ENCODE measurements at places on chromosomes 6 and 20. TPM values are rescaled to one million over a fixed set of nuclear protein-coding genes. Genes with fewer than 3 reads are reported as not detected.
A peak's percentile ranks its signal among the peaks of the same experiment; 100 is the strongest.

The TAGAP gene
- 8.1 TPM for total RNA-seq

The C6orf141 gene
- 70.0 TPM for total RNA-seq

The SCUBE3 gene
- 0.37 TPM for total RNA-seq

The COL12A1 gene
- total RNA-seq = 46.8 TPM

The KIAA0408 gene
- 6.8 TPM for total RNA-seq

The PI16 gene
- 16.2 TPM for total RNA-seq

The CTAGE9 gene
- total RNA-seq = 0.09 TPM

The PLN gene
- 152 TPM for total RNA-seq

The LINC00237 gene
- total RNA-seq = not detected

The HAO1 gene
- total RNA-seq = 2.7 TPM

The MYLIP gene
- 53.2 TPM for total RNA-seq

The ESR1 gene
- total RNA-seq = 1.9 TPM

The NDRG3 gene
- 27.7 TPM for total RNA-seq

The ZKSCAN3 gene
- total RNA-seq = 8.6 TPM

The LTB gene
- 4.9 TPM for total RNA-seq

The CCN2 gene
- total RNA-seq = 315 TPM

The SLC4A11 gene
- 4.8 TPM for total RNA-seq

DNA sequence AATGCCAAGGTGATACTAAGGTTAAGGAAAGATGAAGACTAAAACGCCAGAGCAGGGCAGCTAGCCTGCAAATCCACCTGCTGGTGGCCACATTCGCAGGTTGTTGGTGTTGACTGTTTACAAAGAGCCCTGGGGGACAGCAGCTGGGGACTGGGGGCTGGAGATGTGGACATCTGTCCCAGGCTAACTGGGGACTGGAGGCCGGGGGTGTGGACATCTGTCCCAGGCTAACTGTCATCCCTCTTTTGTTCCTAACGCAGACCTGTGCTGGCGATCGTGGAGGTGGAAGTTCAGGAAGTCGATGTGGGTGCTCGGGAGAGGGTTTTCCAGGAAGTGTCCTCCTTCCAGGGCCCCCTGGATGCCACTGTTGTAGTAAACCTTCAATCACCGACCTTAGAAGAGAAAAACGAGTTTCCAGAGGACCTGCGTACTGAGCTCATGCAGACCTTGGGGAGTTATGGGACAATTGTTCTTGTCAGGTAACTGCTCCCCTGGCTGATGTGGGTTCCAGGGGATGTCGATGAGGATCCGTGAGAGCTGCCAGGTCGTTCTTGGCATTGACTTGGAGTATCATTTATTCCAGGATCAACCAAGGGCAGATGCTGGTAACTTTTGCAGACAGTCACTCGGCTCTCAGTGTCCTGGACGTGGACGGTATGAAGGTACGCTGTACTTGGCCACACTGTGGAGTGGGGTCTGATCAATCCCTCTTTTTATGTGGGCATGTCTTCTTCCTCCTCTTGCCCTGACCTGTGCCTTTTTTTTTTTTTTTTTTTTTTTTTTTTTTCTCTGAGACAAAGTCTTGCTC is 87.0 kb downstream of the SERAC1 start:
- no peak for DNase-seq

DNA sequence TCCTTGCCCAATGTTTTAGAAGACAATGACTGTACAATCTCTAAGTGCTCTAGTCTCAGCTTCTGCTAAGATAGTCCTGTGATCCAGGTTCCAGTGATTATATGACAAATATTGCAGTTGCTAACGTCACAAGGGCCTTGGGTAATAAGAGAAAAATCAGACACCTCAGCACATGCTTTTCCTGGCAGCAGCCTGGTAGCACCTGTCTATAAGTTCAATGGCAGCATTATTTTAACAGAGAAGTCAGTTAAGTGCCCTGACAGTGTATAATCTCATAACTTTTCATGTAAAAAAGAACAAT is 121.3 kb upstream of the BCLAF1 start:
- no peak for DNase-seq

- no peak for DNase-seq
Measured at GRCh38 chr6:158687506-158687905, 37.7 kb downstream of the SYTL3 start.

GRCh38 chr6:114009192-114009591 is 38.2 kb upstream of the HDAC2 start:
- no peak for DNase-seq

- DNase-seq = no peak
Measured at GRCh38 chr6:80940976-80941375, 811.5 kb downstream of the TENT5A start.

- DNase-seq = no peak
Measured at GRCh38 chr6:81561731-81562130, 190.8 kb downstream of the TENT5A start.

- DNase-seq = no peak
Measured at GRCh38 chr6:106287215-106287614, 38.3 kb downstream of the ATG5 start.

DNA sequence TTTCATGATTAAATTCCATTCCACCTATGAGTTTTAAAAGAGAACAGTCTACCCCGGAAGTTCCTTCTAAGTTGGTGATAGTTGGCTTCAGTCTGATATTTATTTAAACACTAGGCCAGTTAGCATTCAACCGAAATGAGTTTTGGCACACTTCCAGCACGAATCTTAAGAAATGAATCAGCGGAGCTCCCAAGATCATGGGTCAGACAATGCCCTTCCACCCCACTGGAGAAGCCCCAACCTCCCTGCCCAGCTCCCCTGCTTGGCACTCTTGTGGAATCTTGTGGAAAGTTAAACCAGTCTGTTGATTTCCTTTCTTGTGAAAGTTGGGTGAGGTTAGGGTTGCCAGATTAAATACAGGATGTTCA is 64.3 kb downstream of the MKKS start:
- peak; percentile 89 for DNase-seq

GRCh38 chr6:73452107-73452461 is at the start of gene CGAS:
Gene CGAS (minus strand): TSS chr6:73452297. CDS start chr6:73452181, 116 bp downstream.
- DNase-seq = peak; percentile 69

DNA sequence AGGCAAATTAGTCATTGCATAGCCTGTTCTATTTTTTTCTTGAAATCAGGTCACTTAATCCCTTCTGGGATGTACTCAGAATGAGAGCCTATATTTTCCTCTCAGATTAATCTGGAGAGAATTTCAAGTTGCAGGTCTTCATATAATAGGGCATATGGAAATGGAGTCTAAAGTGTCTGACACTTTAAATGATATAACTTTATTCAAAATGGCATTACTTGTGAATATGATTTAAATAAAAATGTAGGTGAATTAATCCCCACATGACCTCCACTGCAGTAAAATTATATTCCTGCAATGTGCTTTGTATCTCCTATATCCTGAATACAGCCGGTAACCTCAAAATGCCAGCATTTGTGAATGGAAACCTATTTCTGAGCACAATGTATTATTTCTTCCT is 172.5 kb upstream of the BTBD3 start:
- no peak for DNase-seq

DNA sequence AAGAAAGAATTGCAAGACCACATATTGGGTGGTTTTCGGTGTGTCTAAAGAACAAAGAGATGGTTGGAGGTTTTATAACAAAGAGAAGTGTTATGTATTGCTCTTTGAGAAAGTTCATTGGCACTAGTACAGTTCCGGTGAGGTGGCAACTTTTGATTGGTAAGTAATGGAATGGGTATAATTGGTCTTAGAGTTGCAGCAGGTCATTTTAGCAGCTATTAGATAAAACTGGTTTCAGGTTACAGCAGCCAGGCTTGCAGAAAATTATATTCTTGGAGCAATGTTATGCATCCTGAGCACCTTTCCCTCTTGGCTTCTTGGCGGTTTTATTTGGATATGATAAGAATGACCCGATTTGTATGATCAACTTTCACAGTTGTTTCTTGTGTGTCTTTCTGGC is 12.3 kb upstream of the SSTR4 start:
- DNase-seq = no peak

GRCh38 chr6:11229655-11230046 is 2.8 kb downstream of the NEDD9 start:
- DNase-seq = no peak

- no peak for DNase-seq
Measured at GRCh38 chr6:10793695-10794094, 44.6 kb downstream of the MAK start.

DNA sequence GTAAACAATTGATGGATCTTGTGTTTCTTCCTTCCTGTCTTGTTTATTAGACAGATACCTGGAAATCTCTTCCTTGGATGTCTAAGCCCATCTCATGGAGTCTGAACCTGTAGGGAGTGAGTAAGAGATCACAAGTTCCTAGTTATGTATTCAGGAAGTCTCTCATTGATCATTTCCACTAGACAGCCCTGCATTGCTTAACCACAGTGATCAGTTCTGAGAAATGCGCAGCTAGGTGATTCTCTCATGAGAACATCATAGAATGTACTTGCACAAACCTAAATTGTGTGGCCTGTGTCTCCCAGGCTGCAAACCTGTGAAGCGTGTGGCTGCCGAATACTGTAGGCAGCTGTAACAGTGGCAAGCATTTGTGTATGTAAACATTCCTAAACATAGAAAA is 39.1 kb downstream of the FAM120B start:
- DNase-seq = no peak

GRCh38 chr20:400128-400453 is 8.0 kb upstream of the RBCK1 start:
- DNase-seq = no peak

DNA sequence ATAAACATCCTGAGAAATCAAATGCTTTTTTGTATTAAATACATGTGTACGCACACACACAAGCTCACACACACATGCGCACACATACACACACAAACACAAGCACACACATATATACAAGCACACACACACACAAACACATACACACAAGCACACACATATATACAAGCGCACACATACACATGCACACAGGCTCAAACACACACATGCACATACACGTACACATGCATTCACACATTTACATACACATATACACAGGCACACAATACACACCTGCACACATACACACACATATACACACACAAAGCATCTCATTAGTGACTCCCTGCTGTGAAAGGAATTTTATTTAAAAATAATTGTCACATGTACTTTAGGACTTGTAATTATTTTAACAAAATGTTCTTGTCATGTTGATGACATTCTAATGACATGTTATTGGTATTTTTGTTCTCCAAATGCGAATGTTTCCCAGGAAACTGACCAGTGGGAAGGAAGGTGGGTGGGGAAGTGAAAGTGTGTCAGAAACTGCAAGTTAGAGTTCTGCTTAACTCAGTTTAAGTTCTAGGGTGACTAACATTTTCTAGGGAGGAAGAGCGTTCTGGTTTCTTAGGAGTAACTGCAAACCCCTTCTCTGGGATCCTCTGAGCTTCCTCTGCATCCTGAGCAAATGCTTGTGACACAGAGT is 113.9 kb upstream of the ZNF217 start:
- no peak for DNase-seq

DNA sequence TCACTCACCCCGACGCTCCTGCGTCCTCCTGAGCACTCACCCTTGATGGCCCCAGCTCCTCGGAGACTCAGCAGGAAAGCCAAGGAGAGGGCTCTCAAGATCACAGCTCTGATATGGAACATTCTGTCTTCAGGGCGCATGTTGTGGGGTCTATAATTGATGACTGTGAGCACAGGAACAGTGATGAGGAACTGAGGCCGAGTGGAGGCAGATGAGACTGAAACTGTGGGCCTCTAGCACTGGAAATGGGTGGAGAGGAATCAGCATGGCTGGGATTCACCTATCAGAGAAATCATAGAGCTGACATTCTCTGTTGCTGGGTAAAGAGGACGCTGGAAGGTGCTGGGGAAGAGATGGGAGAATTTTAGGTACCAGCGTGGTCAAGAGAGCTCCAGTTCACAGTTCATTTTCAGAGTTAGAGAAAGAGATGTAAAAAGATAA is at the start of gene HLA-DPA1:
HLA-DPA1 (minus strand) TSS at position 219 of the 441 bp plus-strand sequence.
- DNase-seq = peak; percentile 42

GRCh38 chr20:21505810-21506530 is 7.9 kb downstream of the NKX2-2 start:
- DNase-seq = peak; percentile 38

DNA sequence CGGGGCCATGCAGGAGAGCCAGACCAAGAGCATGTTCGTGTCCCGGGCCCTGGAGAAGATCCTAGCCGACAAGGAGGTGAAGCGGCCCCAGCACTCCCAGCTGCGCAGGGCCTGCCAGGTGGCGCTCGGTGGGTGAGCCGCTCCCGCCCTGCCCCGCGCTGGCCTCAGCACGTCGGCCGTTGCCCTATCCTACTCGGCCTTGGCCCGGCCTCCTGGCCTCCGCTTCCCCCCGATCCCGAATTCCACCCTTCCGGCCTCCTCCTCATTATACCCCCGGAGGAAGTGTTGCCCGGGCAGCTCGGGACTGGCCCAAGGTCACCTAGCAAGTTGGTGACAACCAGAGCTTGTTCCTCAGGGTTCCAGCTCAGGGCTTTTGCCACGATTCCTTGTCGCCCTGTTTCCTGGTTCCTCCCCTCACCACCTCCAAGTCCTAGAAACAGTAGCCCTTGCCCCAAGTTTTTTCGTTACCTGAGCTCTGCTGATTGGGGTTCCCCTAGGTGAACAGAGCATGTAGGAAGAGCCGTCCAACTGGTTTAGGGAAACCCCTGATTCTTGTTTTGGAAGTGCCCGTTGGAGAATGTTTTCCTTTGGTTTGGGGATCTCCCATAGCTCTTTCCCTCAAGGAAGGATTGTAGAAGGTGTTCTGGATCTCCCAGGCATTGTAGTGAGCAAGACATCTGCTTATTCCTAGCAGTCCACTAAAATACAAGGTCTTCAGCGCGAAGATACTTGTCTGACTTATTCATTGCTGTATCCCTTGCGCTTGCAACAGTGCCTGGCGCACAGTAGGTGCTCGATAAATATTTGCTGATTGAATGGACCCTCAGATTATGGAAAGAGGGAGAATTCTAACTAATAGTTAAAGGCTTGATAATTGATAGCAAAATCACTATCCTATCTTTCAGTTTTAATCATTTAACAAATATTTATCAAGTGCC is 641 bp downstream of the ARFGEF2 start:
- no peak for DNase-seq

GRCh38 chr20:63836458-63837344 is 5.6 kb upstream of the ZBTB46 start:
- no peak for DNase-seq

GRCh38 chr6:72758901-72759300 is 137.0 kb downstream of the KCNQ5 start:
- DNase-seq = no peak

GRCh38 chr6:137560184-137560563 is 66.0 kb upstream of the OLIG3 start:
- no peak for DNase-seq

- no peak for DNase-seq
Measured at GRCh38 chr20:35523298-35523888, 6.1 kb downstream of the C20orf173 start.

- peak; percentile 61 for DNase-seq
Measured at GRCh38 chr20:1803061-1803931, 91.9 kb upstream of the SIRPA start.
